ENCODE measurements at places on chromosomes 6 and 20.

DNA sequence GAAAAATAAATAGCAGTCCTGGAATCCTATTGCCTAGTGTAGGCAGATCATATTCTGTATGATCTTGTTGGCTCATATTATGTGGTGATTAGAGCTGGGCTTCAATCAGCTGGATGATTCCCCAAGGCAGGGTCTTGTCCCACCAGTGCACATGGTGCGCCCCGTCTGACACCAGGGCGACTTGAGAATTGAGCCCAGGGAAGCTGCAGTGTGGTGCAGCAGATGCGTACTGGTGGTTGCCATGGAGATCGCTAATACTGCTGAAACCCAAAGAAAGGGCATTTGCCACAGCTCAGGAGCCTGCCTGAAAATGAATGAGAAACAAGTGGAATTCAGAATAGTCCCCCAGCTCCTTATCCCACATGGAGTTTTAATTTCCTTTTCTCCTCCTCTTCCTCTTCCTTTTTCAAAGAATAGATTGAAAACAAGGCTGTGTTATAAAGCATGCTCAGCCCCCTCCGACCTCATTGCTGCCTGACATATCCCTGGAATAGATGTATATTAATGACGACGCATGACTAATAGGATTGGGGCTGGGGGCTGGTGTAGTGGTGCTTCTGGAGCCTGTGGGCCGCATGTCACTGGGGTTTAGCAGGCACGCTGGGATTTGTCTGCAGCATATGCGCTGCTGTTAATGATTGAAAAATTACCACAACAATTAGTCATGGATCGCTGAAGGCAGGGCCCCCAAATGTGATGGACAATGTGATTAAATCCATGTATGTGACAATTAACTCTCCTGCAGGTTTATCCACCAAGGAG is 210.5 kb downstream of the FARS2 start:
- no peak for DNase-seq

DNA sequence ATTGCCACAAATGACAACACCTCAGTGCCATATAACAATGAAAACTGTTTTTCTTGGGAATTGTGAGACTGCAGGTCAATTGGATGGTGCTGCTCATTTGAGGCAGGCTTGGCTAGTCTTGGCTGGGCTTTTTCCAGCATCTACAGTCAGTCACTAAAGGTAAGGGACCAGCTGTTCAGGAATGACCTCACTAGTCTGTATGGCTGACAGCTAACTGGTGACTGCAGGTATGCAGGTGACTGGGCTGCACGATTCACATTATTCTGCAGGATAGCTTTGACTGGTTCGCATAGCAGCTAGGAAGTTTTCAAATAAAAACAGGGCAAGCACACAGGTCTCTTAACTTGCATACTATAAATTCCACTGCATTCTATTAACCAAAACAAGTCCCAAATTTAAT is 22.1 kb upstream of the HMGCLL1 start:
- DNase-seq, result no peak

- no peak for DNase-seq
Observed at GRCh38 chr6:5998711-5999687, 7.7 kb downstream of the NRN1 start.

DNA sequence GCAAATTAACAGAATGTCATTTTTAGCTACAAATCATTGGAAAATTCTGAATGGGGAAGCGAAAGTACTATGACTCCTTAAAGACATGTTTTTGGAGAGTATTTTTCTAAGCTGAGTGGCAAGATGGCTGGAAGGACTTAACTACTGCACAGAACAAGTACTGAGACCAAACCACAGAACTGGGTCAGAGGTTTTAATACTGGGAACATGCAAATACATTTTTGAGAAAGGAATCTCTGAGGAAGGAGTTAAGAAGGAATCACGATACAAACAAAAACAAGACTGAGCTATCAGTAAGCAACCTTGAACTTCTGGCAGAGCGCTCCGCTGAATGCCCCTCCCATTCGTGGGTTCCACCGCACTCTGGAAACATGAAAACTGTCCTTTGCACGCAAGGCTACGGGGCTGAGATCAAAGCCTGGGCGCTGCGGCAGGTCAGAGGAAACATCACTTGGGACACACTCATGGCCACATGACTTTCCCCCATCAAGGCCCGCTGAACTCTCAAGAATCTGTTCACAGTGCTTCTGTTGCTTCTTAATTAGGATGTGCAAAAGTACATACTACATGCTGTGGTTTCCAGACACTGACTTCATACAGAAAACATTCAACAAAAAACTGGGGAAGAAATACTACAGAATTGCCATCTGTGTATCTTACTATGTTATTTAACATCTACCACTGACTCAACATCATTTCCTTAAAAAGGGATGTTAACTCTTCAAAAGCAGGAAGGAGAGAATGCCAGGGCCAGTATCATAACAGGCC is 27.8 kb downstream of the SLC23A2 start:
- DNase-seq, result no peak

DNA sequence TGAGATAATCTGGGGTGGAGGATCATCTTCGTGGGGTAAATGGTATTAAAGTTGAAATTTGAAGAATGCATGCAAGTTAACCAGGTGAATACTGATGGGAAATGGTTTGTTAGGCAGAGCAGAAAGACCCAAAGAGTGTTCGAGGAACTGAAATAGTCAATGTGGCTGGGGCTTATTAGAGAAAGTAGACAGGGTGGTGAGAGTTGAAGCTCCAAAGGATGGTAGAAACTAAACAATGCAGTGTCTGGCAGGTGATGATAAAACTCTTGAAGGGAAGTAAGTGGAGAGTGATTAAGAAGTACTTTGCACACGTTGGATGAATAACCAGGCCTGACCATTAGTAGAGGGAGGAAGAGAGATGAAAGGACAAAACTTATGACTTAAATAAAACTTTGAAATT is 39.8 kb upstream of the CENPW start:
- DNase-seq, result no peak

Data from NCI-H2081 treated with DMSO at 0.1 percent for 48 hours (cell line).